ENCODE measurements at places on chromosomes 6 and 20. TPM values are rescaled to one million over a fixed set of nuclear protein-coding genes. Genes with fewer than 3 reads are reported as not detected.

GRCh38 chr6:56223995-56224394 is 23.4 kb downstream of the COL21A1 start:
- no peak for DNase-seq

- DNase-seq: no peak
Observed at GRCh38 chr6:121143476-121143875, 190.8 kb downstream of the TBC1D32 start.

The KCNK16 gene
- total RNA-seq: not detected

DNA sequence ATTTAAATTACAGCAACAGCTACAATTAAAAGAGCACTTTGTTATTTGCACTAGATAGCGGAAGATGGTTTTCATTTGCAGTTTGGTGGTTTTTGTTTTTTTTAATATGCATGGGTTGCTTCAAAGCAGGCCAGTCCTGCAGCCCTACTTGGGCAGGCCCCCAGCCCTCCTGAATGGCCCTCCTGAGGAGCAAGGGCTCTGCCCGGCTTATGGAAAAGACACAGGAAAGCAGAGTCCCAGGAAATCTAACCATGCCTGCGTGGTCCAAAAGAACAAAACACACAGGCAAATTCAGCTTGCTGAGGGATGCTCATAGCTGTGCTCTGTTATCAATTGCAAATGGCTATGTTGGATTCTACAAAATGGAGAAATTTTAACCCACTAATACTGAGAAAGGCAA is 371.1 kb upstream of the ARID1B start:
- DNase-seq: no peak

The ENPP5 gene
- total RNA-seq: 2.0 TPM
